ENCODE measurements at places on chromosomes 16 and 17. TPM values are rescaled to one million over a fixed set of nuclear protein-coding genes. Genes with fewer than 3 reads are reported as not detected.

The TBC1D26 gene
- total RNA-seq, result not detected

The PLLP gene
- 11.4 TPM for total RNA-seq

The MT1A gene
- total RNA-seq, result 25.5 TPM

The NKD1 gene
- 57.8 TPM for total RNA-seq

The DPEP1 gene
- not detected for total RNA-seq

The NPIPA3 gene
- total RNA-seq, result 4.0 TPM

All from gastroesophageal sphincter (tissue), 4 donors.